ENCODE measurements at places on chromosomes 3 and 15. TPM values are rescaled to one million over a fixed set of nuclear protein-coding genes. Genes with fewer than 3 reads are reported as not detected.

CPNE4 gene
- polyA plus RNA-seq = not detected

TPRG1 gene
- polyA plus RNA-seq = not detected

GRAMD2A gene
- polyA plus RNA-seq = not detected

PRSS50 gene
- not detected for polyA plus RNA-seq

TGM4 gene
- 0.06 TPM for polyA plus RNA-seq

EFCAB12 gene
- 0.71 TPM for polyA plus RNA-seq
